ENCODE measurements at places on chromosomes 6 and 20.

DNA sequence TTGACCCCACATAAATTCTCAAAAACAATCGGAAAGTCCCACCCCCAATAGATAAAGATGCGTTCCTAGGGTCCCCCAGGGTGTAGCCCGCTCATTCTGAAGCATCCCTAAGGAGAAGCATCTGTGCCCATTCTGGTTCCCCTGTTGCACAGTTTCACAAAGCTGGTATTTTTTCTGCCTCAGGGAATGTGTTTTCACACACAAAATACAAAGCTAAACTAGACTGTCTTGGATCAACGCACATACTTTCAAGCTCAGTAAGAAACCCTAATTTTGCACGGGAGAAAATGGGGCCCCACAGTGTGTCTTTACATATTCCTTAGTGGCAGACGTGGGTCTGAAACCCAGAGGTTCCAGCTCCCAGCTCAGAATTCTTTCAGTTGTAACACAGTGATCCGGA, 6.1 kb downstream of the FOXQ1 start:
- H3K4me3 ChIP-seq = no peak overlapping the region
- DNase-seq = no peak
- no peak overlapping the region for H3K27ac ChIP-seq
- H3K4me1 ChIP-seq = peaks cover 6% of the 10 kb centered on the region

- H3K4me3 ChIP-seq = no peak overlapping the region
- H3K4me1 ChIP-seq = no peaks in the 10 kb centered on the region
- no peak for DNase-seq
- H3K36me3 ChIP-seq = no peaks in the 10 kb centered on the region
Measured at GRCh38 chr6:49527320-49527719, 23.1 kb upstream of the C6orf141 start.

GRCh38 chr6:57222743-57223077, 603 bp upstream of the RAB23 start:
- H3K36me3 ChIP-seq = no peaks in the 10 kb centered on the region
- peak overlapping the region; percentile 94 for H3K4me3 ChIP-seq
- no peak overlapping the region for H3K27ac ChIP-seq
- DNase-seq = no peak
- peaks cover 16% of the 10 kb centered on the region for H3K4me1 ChIP-seq

GRCh38 chr6:133392641-133393040, 151.5 kb downstream of the EYA4 start:
- H3K27me3 ChIP-seq = no peaks in the 10 kb centered on the region
- no peak for DNase-seq
- no peak overlapping the region for H3K4me3 ChIP-seq
- H3K27ac ChIP-seq = no peak overlapping the region

DNA sequence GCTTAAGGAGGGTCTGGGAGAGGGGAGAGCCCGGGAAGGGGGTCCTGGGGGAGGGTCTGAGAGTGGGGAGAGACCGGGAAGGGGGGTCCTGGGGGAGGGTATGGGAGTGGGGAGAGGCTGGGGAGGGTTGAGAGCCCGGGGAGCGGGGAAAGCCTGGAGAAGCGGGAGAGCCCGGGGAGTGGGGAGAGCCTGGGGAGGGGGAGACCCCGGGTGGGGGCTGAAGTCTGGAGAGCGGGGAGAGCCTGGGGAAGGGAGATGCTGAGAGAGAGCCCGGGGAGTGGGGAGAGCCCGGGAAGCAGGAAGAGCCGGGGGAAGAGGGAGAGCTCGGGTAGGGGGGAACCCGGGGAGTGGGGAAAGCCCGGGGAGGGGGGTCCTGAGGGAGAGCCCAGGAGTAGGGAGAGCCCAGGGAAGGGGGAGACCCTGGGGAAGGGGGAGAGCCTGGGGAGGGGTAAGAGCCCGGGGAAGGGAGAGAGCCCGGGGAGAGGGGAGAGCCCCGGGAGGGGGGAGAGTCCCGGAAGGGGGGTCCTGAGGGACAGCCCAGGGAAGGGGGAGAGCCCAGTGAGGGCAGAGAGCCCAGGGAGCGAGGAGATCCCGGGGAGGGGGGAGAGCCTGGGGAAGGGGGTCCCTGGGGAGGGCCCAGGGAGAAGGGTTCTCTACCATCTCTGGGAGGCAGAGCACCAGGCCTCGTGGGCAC, 148.5 kb downstream of the SYNDIG1 start:
- no peak for DNase-seq
- H3K4me1 ChIP-seq = no peaks in the 10 kb centered on the region
- no peaks in the 10 kb centered on the region for H3K36me3 ChIP-seq
- no peak overlapping the region for H3K27ac ChIP-seq
- no peaks in the 10 kb centered on the region for H3K27me3 ChIP-seq

DNA sequence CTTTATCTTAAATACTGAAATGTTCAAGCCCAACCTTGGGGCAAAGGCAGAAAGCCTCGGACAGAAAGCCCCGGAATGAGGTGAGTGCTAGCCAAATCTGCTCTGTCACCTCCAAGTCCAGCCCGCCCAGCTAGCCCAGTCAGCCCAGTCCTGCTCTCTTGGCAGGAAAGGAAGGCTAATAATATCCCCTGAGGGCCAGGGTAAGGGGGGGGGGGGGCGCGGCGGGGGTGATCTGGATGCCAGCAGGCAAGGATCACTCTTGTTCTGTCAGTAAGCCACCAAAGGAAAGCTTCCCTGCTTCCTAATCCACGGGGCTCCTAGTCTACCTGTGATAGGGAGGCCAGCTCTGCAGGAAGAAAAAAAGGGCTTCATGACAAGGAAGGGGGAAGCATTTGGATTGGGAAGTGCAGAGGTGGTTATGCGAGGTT, 1.1 kb downstream of the NDRG3 start:
- no peaks in the 10 kb centered on the region for H3K36me3 ChIP-seq
- DNase-seq = no peak
- H3K4me3 ChIP-seq = peak overlapping the region; percentile 75

DNA sequence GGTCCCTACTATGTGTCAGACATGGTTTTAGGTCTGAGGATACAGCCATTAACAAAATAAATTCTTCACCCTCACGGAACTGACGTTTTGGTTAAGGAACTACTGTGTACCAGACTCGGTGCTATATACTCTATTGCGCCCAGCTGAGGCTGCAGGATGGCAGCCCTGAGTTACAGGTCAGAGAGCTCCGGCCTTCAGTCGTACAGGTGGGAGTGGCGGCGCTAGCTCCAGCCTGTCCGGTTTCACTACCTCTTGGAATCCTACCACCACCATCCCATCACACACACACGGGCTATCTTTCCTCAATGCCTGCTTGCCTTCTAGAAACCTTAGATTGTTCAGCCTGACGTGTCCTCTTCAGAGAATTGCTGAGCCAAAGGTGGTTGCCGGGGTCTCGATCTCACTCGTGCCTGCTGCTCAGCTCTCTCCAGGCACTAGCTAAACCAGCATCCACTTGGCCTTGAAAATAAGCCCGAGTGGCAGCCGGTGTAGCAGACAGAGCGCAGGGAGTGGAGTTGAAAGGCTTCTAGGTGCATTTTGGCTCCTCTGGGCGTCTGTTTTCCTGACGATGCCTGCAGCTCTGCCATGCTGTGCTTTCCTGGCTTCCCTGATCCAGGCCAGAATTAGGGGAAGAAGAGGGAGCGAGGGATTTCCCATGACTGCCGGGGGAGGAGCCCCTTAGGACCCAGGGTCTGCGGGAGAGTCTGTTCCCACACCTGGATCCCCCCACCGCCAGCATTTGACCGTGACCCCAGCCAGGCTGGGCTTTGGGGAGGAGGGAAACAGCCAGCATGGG, 1.1 kb upstream of the TCF15 start:
- H3K27ac ChIP-seq = no peak overlapping the region
- H3K4me1 ChIP-seq = peaks cover 5% of the 10 kb centered on the region
- peaks cover 9% of the 10 kb centered on the region for H3K27me3 ChIP-seq
- DNase-seq = no peak
- H3K4me3 ChIP-seq = no peak overlapping the region
- no peaks in the 10 kb centered on the region for H3K36me3 ChIP-seq

DNA sequence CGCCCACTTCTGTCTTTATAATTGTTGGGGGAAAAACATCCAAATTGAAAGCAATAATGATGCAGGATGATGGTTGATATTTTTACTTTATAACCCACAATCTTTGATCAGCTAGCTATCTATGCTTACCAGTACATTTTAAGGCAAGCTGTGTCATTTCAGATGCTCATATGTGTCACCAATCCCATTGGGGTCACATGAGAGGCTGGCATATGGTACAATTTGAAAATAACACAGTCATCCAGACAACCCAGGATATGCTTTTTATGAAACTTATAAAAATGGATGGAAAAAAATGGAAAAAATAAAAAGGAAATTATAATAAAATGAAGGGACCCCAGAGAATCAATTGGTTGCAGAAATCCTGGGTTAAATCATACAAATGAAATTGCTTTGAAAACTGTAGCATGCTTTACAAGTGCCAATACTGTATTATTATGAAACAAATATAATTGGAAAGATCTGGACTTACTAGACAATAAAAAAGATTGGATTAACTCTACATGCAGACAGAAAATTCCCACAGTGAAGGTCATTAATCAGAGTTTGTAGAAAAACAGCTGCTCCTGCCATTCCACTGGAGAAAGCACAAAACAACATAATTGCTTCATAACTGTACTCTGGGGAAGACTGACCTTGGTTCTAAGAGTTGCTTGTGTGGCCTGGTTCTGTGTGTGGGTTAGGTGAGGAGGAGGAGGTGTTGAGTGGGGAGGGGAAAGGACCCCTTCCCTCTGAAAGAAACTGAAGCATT, 13.3 kb upstream of the PRIM2 start:
- H3K27me3 ChIP-seq = peaks cover 3% of the 10 kb centered on the region

GRCh38 chr6:26233649-26234420, 131.2 kb upstream of the BTN3A2 start:
- peak overlapping the region; percentile 94 for H3K4me3 ChIP-seq
- DNase-seq = peak; percentile 51
- no peaks in the 10 kb centered on the region for H3K27me3 ChIP-seq
- no peaks in the 10 kb centered on the region for H3K36me3 ChIP-seq
- H3K27ac ChIP-seq = peak overlapping the region; percentile 95
- peaks cover 26% of the 10 kb centered on the region for H3K4me1 ChIP-seq

DNA sequence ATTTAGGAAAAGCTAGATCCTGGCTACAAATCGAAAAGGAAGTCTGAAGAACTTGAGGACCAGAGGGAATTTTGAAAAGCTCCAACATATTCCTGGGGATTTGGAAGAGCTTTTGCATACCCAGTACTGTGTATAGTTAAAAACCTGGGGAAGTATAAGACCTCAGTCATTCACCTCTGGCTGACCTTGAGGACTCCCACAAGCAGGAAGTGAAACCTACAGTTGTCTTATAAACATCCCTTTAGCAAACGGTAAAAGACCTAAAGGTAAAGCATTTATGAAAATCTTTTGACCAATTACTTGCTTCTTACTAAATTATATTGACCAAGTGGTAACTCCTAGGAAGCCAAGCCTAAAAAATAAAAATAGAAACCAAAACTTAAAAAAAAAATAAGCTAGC, 175.0 kb downstream of the HAO1 start:
- no peak overlapping the region for H3K4me3 ChIP-seq
- H3K27me3 ChIP-seq = no peaks in the 10 kb centered on the region
- no peak for DNase-seq
- no peaks in the 10 kb centered on the region for H3K4me1 ChIP-seq

- no peaks in the 10 kb centered on the region for H3K36me3 ChIP-seq
- H3K27ac ChIP-seq = no peak overlapping the region
- peak; percentile 49 for DNase-seq
- H3K4me3 ChIP-seq = no peak overlapping the region
- H3K27me3 ChIP-seq = no peaks in the 10 kb centered on the region
Measured at GRCh38 chr6:125114248-125114858, 39.2 kb upstream of the TPD52L1 start.

DNA sequence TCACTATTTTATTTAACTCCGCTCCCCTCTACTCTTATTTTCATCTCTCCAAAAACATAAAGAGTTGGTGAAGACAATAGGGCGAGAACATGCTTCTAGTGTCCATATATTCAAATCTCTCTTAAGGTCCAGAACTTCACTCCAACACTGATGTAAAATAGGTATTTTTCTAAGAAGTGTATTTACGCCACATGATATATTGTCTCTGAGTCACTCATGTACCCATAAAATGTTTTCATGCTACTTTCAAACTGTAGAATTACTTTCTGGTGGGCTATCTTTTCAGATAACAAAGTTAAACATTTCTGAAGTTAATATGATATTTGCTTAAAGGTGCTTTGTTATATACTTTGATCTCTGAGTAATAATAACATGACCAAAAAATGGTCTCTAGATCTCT, 124.1 kb upstream of the IFNGR1 start:
- H3K27ac ChIP-seq = no peak overlapping the region
- H3K4me3 ChIP-seq = no peak overlapping the region
- H3K27me3 ChIP-seq = peaks cover 6% of the 10 kb centered on the region
- H3K36me3 ChIP-seq = no peaks in the 10 kb centered on the region

- H3K27me3 ChIP-seq = no peaks in the 10 kb centered on the region
- H3K36me3 ChIP-seq = no peaks in the 10 kb centered on the region
- no peaks in the 10 kb centered on the region for H3K4me1 ChIP-seq
- no peak for DNase-seq
- no peak overlapping the region for H3K27ac ChIP-seq
Measured at GRCh38 chr6:8905757-8906156, 470.4 kb upstream of the SLC35B3 start.

GRCh38 chr6:54579011-54579410, 267.6 kb upstream of the FAM83B start:
- H3K27ac ChIP-seq = no peak overlapping the region
- H3K27me3 ChIP-seq = no peaks in the 10 kb centered on the region
- no peak for DNase-seq
- no peaks in the 10 kb centered on the region for H3K4me1 ChIP-seq
- no peaks in the 10 kb centered on the region for H3K36me3 ChIP-seq

- DNase-seq = peak; percentile 16
- H3K4me3 ChIP-seq = no peak overlapping the region
- no peaks in the 10 kb centered on the region for H3K4me1 ChIP-seq
- H3K27ac ChIP-seq = no peak overlapping the region
- no peaks in the 10 kb centered on the region for H3K36me3 ChIP-seq
Measured at GRCh38 chr6:3410385-3411360, 46.2 kb downstream of the SLC22A23 start.

DNA sequence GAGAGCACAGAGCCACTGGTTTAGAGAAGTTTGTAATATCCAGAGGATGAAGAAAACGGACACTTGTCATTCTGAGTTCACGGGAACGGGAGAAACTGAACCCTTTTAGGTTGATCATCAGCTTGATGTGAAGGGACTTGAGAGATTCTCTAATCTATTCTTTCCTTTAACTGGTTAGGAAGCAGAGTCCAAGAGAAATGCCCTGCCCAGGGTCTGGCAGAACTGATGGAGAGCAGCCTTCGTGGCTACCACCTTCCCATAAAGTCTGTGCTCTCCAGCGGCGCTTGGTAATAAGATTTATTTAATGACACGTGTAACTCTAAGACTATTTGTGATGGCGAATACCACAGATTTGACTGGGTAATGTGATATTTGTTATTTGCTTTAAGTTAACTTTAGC, 36.0 kb downstream of the E2F3 start:
- H3K36me3 ChIP-seq = peaks cover 6% of the 10 kb centered on the region
- no peaks in the 10 kb centered on the region for H3K4me1 ChIP-seq
- H3K27me3 ChIP-seq = no peaks in the 10 kb centered on the region
- no peak for DNase-seq
- no peak overlapping the region for H3K27ac ChIP-seq

DNA sequence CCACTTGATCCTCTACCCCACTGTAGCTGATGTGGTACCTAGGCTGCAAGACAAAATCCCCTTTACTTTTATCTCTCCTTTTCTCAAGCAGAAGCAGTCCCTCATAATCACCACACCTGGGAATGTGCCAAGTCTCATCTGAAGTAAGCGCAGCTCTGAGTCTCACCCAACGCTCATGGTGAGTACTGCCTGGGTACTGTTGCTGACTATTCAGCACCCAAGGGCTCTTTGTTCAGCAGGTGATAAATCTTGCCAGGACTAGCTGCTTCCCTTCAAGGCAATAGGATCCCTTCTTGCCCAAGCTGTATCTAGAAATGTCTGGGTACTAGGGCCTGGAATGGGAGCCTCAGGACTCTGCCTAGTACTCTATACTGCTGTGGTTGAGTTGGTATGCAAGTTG, 70.9 kb downstream of the GCLC start:
- H3K27ac ChIP-seq = no peak overlapping the region
- no peak overlapping the region for H3K4me3 ChIP-seq
